ENCODE measurements at places on chromosomes 3 and 15.
A peak's percentile ranks its signal among the peaks of the same experiment; 100 is the strongest.

GRCh38 chr15:90035095-90035839 is 34.1 kb downstream of the ZNF710 start:
- DNase-seq, result peak; percentile 24

- DNase-seq, result no peak
These were observed 163.0 kb upstream of the BFSP2 start for GRCh38 chr3:133236901-133237300.

DNA sequence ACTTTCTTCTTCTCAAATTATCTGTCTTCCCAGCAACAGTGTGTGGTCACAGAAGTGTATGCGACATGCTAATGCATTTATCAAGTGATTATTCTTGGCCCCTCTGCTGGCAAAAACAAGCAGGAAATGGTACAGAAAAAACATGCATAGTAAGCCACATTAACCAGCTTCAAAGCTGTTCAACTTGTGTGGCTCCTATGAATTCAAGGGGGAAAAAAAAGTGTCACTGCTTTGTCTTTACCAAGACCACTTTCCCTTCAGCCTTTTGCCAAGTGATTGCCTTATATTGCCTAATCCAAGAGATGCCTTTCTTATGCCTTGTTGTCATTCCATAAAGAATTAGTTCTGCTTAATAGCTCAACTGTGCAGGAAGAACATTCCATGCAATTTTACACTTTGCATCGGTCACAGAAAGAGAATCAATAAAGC is 39.1 kb downstream of the PRTG start:
- no peak for DNase-seq

- DNase-seq, result no peak
These were observed 301.8 kb upstream of the PROK2 start for GRCh38 chr3:72086743-72087087.

DNA sequence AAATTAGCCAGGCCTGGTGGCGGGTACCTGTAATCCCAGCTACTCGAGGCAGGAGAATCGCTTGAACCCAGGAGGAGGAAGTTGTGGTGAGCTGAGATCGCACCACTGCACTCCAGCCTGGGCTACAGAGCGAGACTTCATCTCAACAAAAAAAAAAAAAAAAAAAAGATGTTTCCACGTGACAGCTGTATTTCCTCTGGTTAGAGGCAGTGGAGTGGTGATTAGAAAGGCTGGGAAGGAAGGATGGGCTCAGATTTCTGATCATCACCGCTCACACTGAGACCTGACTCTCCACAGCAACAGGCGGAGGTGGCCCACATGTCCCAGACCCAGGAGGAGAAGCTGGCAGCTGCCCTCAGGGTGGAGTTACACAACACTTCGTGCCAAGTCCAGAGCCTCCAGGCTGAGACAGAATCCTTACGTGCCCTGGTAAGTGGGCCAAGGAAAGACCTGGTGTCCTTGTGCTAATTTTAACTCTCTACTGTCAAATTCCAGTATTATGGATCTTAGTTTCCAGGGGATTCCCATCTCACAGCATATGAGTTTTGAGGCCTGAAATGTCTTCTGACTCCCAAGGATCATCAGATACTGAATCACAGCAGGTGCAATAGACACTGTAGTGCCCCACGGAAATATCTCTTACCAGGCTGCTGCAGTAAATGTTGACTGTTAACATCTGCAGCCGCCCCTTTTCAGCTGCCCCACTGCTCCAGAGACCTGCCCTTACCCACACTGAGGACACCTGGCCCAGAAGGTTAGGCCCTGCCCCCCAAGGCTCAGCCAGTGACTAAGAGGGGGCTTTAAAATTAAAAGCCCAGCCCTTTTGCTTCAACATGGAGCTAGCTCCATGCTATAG is 66.9 kb downstream of the BFSP2 start:
- DNase-seq, result no peak

Data from NCI-H1417 (cell line).